Stimulated activated CD4-positive, alpha-beta T cell treated with anti-CD3 and anti-CD28 coated beads, Interleukin-2, amount 100 ng/mL, for 24 hours (primary cell): ENCODE measurements at places on chromosomes 5 and 9.

GRCh38 chr5:32471784-32472183, 27.2 kb upstream of the ZFR start:
- DNase-seq, result no peak

GRCh38 chr5:177222269-177222668, 81.2 kb downstream of the RAB24 start:
- no peak for DNase-seq

DNA sequence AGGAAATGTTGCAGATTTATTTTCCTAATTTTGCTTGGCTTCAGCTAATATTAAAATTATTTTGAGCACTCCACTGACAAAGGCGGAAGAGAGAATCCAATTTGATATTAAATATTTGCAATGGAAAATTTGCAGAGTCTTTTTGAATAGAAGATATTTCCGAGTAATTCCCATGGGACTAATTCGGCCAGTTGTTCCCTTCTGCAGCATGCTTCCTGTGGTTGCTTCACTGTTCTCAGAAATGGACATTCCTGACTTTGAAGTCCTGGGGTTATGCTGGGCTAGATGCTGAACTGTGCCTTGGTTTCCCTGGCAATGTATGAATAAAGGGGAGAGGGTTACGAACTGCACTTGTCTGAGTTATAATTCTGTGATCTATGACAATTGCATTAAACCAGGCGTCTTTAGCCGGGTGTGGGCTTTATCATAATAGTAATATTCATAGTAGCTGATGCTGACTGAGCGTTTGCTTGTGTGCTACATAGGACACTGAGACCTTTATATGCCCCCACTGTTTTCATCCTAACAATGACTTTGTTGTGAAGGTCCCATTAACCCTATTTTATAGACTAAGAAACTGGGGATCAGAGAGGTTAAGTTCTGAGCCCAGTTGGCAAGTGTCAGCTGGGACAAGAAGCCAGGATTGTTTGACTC, 114.5 kb upstream of the SPRY4 start:
- no peak for DNase-seq

- DNase-seq, result no peak
Measured at GRCh38 chr5:140833993-140834392, at the start of gene PCDHA7. Gene PCDHA7, plus strand, starts transcription at chr5:140834269. Its CDS starts 115 bp downstream, at chr5:140834384.

GRCh38 chr5:66527478-66528035, 68.6 kb upstream of the MAST4 start:
- DNase-seq, result no peak

- DNase-seq, result no peak
Measured at GRCh38 chr5:943201-943917, 50.7 kb downstream of the TRIP13 start.

DNA sequence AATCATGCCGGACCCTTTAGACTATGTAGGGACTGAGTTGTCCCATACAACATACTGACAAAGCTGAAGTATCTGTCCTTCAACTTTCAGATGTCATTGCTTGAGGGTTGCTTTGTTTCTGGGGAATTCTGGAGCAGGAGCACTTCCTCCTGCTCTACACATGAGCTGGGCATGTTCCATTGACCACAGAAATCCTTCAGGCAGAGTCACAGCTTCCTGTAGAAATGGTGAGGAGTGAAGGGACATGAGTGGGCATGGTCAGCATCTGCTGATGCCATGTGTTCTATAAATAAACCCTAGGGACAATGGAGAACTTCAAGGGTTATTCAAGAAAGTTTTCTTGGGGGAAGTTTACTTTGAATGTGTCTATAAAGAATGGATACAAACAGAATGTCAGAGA, 296.6 kb upstream of the FBXL7 start:
- no peak for DNase-seq

DNA sequence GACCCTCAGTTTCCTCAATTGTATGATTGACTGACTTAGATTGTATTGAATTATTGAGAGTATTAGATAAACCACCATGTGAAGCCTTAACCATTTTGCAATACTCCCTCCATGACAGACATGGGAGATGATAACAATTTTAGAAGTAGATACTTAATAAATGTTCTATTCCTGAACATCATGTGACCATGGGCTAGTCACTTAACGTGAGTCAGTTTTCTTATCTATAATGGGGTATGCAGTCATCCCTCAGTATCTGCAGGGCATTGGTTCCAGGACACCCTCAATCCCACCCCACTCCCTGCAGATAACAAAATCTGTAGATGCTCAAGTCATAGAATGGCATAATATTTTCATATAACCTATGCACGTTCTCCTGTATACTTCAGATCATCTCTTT, 31.0 kb downstream of the SNX18 start:
- no peak for DNase-seq

DNA sequence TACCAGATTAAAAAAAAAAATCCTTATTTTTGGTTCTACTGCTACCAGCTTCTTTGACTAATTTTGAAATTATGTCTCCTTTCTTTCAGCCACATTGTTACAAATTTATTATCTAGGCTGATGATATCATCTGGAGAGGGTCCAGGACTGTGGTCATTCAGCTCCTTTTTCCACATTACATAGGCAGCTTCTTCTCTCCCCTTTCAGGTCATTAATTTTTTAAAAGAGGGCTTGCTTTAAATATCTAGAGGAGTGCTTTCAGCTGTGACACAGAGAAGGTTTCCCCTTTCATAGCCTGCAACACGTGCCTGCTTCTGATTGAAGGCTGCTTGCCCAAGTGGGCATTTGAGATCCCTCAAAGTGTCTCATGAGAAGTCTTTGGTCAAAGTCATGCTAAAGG, 155.7 kb upstream of the PAPPA start:
- DNase-seq, result no peak

GRCh38 chr5:153959134-153959957, 79.4 kb downstream of the FAM114A2 start:
- no peak for DNase-seq

- no peak for DNase-seq
Measured at GRCh38 chr9:98547606-98548005, 161.1 kb downstream of the GABBR2 start.
